ENCODE measurements at places on chromosomes 1 and 21.

DNA sequence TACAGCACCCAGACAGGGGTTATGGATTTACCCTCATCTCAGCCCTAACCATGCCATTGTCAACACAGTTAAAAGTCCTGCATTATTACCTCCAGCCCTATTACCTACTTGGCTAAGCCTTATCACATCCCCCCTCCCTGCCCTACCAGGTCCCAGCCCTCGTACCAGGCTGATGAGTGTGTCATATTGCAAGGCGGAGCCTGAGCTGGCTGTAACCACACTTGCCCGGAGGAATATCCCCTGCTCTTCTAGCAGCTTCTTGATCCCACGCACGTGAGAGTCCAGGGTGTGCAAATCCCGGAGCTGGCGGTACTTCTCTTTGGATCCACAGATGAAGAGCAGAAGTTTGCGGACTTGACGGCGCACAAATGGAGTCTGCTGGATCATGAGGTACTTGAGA, 87.4 kb downstream of the UBR4 start:
- DNase-seq: no peak

- peak; percentile 69 for DNase-seq
Observed at GRCh38 chr1:15218287-15219279, 28.4 kb upstream of the FHAD1 start.

DNA sequence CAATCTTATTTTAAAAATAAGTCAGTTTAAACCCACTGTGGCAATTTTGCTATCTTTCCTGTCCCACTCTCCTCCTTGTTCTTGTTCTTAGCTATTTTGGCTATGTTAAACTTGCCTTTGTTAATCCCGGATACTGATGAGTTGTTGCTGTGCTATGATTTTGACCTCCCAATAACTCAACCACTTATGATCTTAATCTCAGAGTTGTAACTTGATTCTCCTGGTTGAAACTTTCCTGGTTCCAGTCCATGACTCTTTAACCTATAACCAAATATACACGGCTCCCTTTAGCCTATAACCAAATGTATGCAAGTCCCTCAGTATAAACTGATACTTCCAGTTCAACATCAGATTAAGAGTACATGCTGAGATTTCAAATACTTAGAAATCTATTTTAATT, 15.6 kb upstream of the ACADM start:
- no peak for DNase-seq

DNA sequence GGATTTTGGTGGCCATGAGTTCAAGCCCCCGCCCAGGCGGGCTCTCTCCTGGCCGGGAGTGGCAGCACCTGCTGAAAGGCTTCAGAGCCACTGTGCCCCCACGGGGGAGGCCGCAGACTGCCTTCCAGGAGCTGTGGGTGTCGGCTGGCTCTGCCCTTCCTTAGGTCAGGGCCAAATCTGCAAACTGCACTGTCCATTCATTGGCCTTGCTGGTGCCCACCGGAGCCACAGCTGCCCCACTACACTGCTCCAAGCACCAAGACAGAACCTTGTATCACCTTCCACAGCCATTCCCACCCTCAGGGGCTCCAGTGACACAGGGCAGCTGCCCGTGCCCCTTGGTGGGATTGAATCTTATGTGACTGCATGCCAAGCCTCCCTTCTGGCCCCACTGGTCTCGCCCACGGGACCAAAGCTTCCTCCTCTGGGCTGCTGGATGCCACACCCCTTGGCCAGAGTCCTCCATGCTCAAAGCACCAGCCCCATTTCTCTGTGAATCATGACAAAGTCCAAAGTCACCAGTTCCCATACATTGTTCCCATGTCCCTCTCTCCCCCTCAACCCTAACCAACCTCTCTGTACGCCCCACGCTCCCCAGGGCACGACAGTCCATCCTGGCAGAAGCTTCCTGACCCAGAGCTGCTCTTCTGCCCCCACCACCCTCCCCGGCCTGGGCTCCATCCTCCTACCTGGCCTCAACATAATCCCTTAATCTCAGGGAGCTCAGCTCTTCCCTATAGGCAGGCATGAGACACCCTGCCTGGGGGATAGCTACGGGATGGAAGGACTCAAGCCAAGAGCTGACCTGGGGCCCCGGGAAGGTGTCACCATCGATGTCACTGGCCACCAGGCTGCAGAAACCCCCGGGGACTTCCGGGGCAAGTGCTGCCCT, 20.9 kb upstream of the GPR153 start:
- DNase-seq: no peak
